Ovary (tissue), 10 donors: ENCODE measurements at places on chromosomes 1 and 21. TPM values are rescaled to one million over a fixed set of nuclear protein-coding genes. Genes with fewer than 3 reads are reported as not detected.

Gene SH2D1B
- total RNA-seq: not detected

Gene DDOST
- total RNA-seq: 95.5 TPM

Gene PLA2G2D
- not detected for total RNA-seq

- DNase-seq: no peak
Measured at GRCh38 chr1:164687777-164688176, 128.8 kb downstream of the PBX1 start.

- no peak for DNase-seq
Measured at GRCh38 chr1:1023700-1024099, 3.8 kb downstream of the AGRN start.
